Common myeloid progenitor, CD34-positive (primary cell): ENCODE measurements at places on chromosomes 2 and 18.
A peak's percentile ranks its signal among the peaks of the same experiment; 100 is the strongest.

- peak; percentile 67 for DNase-seq
Measured at GRCh38 chr2:207692206-207693065, 19.0 kb upstream of the CCNYL1 start.

- no peak for DNase-seq
Measured at GRCh38 chr2:14633461-14634181, 1.1 kb downstream of the LRATD1 start.

DNA sequence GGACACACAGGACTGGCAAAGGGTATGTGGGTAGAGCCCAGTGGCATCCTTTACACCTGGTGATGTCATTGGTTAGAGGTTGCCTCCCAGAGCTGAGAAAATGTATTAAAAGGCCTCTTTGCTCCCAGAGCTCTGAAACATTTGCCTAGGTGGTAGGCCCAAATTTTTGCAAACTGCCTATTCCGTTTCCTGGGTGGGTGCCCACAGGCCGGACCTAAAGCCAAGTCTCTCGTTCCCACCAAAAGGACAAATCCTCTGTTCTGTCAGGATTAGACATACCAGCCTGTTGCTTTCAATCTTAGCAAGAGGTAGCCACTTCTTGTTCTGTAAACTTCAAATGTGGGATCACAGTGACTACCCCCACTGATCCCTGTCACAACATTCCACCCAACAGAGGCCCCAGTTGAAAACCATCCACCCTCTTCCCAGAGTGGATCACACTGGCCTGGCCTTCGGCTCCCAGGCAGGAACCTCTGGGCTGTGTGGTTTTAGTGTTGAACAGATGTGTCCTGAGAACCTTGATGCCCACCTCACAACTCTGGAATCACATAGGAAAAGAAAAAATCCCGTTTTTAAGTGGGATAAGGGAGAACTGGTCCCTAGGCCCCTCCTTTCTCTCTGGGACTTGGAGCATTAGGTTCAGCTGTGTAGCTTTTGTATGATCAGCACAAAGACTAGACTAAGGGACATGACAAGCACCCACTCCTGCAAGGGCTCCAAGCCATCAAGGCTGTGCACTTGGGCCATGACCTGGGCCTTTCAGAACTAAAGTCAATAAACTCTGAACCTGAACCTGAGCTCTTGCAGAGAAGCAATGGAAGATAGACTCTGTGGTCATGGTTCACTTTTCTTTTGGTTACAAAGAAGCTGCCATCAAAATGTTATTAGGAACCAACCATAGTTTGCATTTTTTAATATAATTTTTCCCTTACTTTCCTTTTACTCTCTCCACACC lies 211.3 kb downstream of the CYP26B1 start:
- DNase-seq, result no peak

DNA sequence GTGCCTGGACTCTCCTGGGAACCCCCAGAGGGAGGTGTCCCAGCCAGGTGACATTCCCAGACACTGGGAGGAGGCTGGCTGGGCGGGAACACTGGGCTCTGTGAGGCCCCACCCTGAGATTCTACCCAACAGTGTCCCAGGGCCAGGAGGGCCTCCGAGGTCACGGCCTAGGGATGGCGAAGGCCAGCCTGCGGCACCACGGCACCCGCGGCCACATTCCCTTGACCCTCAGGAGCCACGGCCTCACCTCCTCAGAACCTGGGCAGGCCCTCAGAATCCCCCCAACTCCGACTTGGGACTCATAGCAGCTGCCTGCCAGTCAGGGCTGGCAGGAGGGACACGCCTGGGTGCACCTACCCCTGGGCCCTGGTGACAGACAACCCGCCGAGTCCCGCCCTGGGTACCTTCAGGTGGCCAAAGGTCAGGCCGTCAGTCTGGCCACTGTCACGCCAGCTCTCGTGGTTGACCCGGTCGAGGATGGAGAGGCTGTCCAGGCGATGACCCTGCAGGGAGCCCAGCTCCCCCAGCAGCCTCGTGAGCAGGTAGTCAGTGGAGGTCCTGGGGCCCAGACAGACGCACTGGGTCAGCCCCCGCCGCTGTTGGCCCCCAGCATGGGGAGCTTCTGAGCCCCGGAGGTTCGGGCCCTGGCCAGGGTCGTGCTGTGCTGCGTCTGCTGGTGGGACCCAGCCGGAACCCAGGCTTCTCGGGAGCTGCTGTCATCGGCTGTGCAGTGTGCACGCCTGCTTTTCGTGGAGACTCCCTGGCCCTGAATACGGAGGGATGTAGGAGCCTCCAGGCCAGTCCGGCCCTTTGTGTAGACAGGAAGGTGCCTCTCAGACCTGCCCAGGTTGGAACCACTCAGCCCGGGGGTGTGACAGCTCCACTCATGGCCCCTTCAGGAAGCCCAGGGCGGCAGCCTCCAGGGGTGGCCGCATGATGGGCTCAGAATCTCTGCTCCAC lies 6.1 kb downstream of the MAB21L4 start:
- DNase-seq, result no peak

DNA sequence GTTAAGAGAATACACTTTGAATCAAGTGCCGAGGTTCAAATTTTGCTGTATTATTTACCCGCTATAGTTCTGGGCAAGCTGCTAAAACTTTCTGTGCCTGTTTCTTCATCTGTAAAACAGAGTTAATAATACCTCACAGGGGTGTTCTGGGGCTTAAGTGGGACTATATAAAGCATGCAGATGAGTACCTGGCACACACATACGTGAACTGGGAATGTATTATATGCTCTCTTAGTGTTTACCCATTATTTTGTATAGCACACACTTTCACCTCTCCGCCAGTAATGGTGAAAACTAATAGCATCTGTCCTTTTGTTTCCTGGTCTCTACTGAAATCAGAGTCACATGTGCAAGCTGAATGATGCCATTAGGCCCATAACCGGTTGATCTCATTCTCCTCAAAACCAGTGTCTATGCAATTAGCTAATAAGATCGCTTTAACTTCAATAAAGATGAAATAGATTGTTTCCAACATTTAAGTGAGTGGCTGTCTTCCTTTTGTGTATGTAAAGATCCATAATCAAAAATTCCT lies 3.8 kb upstream of the CDKL4 start:
- DNase-seq, result no peak

DNA sequence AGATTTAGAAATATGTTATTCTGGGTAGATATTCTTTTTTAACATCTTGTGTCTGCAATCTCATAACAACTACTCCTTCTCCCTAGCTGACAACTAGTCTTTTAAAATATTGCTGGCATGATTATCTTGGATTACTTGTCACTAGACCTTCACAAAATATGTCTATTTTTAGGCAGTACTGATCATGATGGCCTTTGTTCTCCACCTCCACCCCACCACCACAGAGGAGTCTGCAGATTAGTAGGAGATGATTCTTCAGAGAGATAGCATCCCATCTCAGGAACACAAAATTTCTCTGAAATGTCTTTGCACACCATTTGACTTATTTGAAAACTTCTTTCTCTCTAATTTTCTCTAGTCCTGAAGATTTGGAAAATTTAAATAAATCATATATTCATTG lies 338.1 kb upstream of the SPHKAP start:
- no peak for DNase-seq

DNA sequence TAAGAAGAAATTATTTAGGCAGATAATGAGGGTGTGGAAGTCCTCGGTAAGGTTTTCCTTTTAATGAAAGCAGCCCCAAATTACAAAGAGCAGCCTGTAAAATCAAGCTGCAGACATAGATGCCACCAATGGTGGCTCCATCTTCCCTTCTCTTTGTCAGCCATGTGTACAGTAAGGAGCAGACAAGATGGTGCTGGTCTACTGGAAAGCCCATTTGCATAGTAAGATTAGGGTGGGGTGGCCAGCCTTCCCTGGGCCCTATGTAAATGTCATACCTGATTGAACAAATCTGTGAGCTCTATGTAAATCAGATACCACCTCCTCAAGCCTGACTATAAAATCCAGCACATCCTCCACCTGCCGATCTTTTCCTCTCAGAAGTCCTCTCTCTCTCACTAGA lies 154.4 kb upstream of the SERTAD2 start:
- DNase-seq, result no peak

GRCh38 chr2:113769555-113769954 lies 13.1 kb upstream of the SLC35F5 start:
- no peak for DNase-seq

- DNase-seq, result no peak
Measured at GRCh38 chr18:13808294-13809042, 15.5 kb upstream of the MC5R start.

- no peak for DNase-seq
Measured at GRCh38 chr2:79139423-79139822, 19.1 kb downstream of the REG1A start.

DNA sequence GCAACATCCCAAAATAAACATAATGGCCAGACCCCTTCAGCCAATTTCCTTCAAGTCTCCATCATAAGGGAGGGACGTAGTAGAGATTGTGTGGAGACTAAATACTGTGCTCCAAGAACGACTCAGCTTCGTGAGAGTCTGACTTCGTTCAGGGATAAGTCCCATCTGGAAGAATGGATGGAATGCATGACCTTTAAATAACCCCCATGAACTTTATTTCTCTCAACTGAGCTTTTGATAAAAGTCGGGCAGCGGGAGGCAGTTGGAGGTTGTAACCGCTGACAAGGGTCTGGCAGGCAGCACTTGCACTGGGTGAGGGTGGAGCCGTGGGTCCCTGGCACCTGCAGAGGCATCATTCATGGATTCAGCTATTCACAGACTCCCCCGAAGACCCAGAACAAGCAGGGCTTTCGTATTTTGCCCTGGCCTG lies 115.9 kb downstream of the ZFP36L2 start:
- DNase-seq, result no peak

- no peak for DNase-seq
Measured at GRCh38 chr18:6488956-6489355, 74.2 kb upstream of the L3MBTL4 start.

GRCh38 chr18:59867337-59868104 lies 32.3 kb upstream of the PMAIP1 start:
- no peak for DNase-seq

- DNase-seq, result no peak
Measured at GRCh38 chr18:77111951-77112746, 20.4 kb downstream of the MBP start.

GRCh38 chr2:110861616-110862260 lies 129.4 kb downstream of the ACOXL start:
- DNase-seq, result no peak

GRCh38 chr2:7044253-7045250 lies 127.3 kb downstream of the RNF144A start:
- DNase-seq, result peak; percentile 71

- DNase-seq, result peak; percentile 75
Measured at GRCh38 chr2:72893594-72894319, 6.5 kb downstream of the SPR start.

- DNase-seq, result no peak
Measured at GRCh38 chr2:214226061-214226460, 184.8 kb upstream of the VWC2L start.

DNA sequence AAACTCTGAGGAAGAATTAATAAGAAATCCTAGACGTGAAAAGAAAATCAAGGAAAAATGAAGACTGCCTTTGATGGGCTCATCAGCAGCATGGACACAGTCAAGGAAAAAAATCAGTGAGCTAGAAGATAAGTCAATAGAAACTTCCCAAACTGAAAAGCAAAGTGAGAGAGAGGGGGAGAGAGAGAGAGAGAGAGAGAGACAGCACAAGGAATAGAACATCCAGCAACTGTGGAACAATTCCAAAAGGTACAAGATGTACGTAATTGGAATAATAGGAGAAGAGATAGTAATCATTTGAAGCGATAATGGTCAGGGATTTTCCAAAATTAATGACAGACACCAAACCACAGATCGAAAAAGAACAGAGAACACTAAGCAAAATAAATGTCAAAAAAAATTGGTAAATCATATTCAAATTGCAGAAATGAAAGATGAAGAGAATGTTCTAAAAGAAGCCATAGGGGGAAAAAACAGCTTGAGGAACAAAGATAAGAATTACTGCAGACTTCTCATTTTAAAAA lies 54.5 kb downstream of the TBC1D8 start:
- DNase-seq, result no peak

GRCh38 chr2:181944914-181945291 lies 40.8 kb upstream of the PPP1R1C start:
- no peak for DNase-seq

GRCh38 chr2:120394764-120395163 lies 48.8 kb downstream of the INHBB start:
- DNase-seq, result no peak

- DNase-seq, result no peak
Measured at GRCh38 chr2:132757676-132758075, 87.7 kb upstream of the LYPD1 start.

- DNase-seq, result no peak
Measured at GRCh38 chr2:100196786-100197494, 54.5 kb upstream of the AFF3 start.

- peak; percentile 74 for DNase-seq
Measured at GRCh38 chr2:187403568-187404260, 44.3 kb downstream of the CALCRL start.

- DNase-seq, result no peak
Measured at GRCh38 chr2:73059106-73059505, 12.4 kb downstream of the SFXN5 start.

DNA sequence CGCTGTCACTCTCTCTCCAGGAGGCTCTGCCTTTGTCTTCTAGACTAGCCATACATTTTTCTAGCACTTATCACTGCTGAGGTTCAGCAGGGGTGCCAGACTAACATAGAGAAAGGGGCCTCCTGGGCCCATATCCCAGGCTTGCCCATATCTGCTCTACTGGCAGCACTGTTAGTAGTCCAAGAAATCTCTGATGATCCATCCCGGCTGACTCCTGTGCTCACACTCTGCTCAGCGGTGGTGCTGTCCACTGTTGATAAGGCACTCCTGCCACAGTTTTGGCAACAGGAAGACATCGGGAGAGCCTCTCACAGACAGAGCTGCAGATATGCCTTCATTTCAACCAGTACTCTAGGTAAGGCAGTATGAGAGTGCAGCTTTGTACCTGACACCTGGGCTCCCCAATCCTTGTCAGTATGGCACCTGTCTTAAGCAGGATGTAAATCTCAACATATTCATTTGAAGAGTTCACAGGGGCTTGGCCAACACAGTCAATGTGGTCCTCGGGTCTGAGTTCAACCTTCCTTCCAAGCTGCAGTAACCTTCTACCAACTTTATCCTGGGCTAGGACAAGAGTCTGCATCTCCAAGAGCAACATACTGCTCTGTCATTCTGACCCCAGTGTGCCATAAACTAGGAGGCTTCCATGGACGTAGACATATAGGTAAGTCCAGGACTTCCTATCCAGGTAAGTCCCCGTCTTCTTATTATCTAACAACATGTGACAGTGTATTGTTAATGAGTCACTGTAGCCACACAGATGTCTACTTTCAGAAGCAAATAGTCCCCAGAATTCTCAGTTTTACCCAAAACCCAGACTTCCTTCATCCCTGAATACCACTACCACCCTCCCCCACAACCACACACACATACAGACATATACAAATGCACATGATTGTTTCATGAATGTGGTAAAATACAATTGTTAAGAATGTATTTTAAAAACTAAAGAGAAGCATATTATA lies 16.2 kb downstream of the KLF7 start:
- DNase-seq, result peak; percentile 68

- DNase-seq, result no peak
Measured at GRCh38 chr2:187422282-187422681, 25.8 kb downstream of the CALCRL start.

DNA sequence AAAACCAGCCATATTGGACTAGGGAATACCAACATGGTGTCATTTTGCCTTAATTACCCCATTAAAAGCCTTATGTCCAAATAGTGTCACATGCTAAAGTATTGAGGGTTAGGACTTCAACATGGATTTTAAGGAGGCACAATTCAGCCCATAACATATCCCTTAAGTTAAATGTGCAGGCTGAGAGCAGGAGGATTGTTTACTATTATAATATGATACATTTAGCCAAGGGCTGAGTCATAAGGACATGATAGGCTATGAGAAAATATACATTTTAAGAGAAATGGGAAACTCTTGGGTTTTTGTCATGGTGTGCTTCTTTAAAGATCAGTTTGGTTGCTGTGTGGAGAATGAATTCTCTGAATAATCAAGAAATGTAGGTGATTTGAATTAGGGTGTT lies 136.8 kb downstream of the RDH14 start:
- no peak for DNase-seq
